Hematopoietic multipotent progenitor cell (in vitro differentiated cells): ENCODE measurements at places on chromosomes 1 and 21.

DNA sequence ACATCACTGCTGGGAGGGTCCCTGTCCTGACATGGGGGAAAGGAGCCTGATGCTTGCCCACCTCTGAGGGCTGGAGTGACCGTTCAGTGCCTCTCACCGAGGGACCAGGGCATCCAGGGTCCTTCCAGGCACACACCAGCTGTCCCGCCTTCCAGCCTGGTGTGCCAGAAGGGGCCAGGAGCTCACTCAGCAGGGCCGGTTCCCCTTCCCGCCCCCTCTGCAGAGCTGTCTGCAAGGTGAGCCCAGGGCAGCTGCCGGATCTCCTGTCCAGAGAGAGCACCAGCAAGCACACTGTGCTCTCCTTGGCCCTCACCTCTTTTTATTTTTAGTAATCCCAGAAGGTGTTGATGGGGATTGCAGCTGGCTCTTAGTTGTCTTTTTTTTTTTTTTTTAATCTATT lies 16.9 kb downstream of the H6PD start:
- no peak for DNase-seq

GRCh38 chr1:202162047-202162417 lies 1.6 kb upstream of the PTPN7 start:
- DNase-seq, result peak; percentile 55

DNA sequence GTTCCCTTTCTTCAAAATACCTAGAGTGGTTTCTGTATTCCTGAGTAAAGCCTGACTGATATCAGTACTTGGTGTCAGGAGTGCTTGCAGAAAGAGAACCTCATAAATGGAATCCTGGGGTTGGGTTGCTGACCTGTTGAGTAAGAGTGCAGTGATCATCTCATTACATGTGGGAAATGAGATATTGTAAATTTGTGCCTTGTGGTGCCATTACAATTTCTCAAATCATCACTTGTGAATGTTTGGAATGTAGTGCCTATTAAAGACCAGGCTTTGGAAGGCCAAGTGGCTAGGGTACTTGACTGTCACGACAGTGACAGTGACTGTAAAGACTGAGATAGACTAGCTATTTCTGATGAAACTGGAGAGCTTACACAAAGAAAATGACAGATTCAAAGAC lies 176.7 kb upstream of the CTTNBP2NL start:
- DNase-seq, result no peak

GRCh38 chr1:207902566-207902965 lies 8.4 kb downstream of the CD34 start:
- no peak for DNase-seq

DNA sequence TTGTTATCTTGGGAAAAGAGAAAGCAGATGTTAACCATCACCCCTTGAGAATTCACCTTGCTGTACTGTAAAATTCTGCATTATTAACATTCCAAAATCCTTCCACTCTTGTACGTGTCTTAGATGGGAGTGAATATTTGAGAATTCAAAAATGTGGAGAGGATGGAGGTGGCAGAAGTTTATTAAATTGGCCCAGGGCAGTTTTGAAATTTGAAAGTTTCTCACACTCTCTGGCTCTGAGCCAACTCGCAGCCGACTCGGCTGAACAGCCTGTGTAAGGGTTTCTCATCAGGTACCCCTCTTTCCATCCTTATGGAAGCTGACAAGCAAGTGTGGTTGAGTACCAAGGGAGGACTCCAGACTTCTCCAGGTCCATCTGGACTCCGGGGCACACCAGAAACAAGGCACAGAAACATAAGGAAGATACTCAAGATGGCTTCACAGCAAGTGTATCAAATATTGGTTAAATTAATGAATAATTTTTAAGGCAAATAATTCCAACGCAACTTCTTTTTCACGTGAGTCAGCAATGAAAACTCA lies 45.1 kb downstream of the RRAGC start:
- no peak for DNase-seq

GRCh38 chr1:244965185-244966030 lies 101.1 kb upstream of the HNRNPU start:
- DNase-seq, result no peak

GRCh38 chr1:29644812-29645211 lies 408.5 kb downstream of the PTPRU start:
- DNase-seq, result no peak

GRCh38 chr1:234841281-234841680 lies 231.3 kb upstream of the IRF2BP2 start:
- no peak for DNase-seq

DNA sequence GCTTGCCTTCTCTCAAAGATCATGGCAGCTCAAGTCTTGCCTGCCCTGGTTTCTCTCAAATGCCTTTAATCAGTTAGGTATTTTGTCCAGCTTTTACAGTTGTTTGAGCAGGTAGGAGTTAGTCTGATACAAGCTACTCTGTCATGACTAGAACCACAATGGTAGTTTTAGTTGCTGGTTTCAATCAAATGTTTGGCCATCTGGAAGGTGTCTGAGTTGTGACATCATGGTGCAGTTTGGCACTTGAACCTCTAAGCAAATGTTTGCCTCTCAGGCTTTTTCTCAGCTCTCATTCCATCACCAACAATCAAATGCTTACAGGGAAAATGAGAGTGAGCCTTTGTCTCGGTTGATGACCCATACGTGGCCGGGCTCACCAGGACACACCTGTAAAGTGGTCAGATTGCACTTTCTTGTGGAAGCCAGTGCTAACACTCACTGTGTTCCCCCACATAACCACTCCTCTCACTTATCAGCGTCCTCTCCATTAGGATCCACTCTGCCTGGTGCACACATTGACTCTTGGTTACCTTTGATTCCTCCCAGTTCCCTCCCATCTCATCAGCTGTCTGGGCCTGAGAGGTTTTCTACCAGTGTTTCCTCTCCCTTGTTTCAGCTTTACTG lies 67.5 kb downstream of the CCDC185 start:
- no peak for DNase-seq

- DNase-seq, result no peak
Observed at GRCh38 chr1:157095091-157095490, 4.5 kb downstream of the ETV3L start.

- DNase-seq, result no peak
Observed at GRCh38 chr21:26965907-26966581, 844 bp downstream of the ADAMTS5 start.

- peak; percentile 54 for DNase-seq
Observed at GRCh38 chr1:84298684-84299535, 2.6 kb upstream of the SAMD13 start.

- no peak for DNase-seq
Observed at GRCh38 chr21:34619841-34620665, 5.1 kb upstream of the RCAN1 start.

DNA sequence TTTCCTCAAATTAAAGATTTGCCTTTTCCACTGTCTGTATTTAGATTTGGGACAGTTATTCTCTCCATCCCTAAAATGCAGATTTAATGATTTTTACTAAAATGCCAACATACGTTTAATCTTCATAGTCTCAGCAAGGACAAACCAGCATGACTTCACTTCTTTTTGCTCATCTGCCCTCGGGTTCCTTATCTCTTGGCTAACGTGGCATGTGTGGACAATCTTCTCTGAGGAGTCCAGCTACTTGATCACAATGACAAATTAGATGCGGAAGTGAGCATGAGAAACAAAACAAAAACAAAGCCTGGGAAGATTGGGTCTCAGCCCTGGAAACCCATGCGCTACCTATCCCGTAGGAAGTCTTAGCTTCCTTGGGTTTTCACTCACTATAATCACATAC lies 1.0 kb downstream of the MRAP start:
- DNase-seq, result no peak

- no peak for DNase-seq
Observed at GRCh38 chr1:7384679-7385078, 386.4 kb upstream of the VAMP3 start.

DNA sequence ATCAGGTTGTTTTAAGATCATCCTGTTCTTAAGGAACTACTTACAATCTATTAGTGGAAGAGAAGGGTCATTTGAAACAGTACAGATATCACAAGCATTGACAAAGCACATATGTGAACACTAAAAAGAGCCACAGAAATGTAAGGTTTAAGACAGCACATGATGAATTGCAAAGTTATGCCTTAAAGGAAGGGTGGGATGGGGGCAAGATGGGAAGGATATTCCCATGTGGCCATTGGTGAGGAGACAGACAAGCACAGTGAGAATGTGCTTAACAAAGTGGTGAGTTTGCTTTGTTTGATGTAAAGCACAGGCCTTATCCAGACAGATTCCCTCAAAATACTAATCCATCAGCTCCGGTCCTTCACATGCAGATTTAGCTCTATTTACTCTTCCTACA lies 151.6 kb upstream of the IVNS1ABP start:
- DNase-seq, result no peak

- no peak for DNase-seq
Observed at GRCh38 chr1:10283318-10283984, 73.1 kb downstream of the KIF1B start.

- peak; percentile 24 for DNase-seq
Observed at GRCh38 chr1:145918992-145919939, 749 bp upstream of the PEX11B start.

DNA sequence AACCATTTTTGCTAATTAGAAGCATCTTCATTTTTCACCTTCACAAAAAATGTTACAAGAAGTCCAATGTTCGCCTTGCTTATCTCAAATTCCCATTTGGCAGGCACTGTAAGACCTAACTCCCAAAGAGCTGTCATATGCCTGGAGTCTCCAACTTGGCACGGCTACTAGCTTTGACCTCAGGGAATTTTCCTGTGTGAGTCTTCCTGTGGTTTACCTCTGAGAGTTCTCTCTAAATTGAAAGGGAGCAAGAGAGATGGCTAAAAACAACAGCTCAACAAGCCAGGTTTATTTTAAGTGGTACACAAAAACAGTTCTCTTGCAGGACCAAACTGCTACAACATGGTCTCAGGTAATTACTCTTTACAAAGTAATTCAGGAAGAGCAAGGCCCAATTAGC lies 756.0 kb upstream of the ADGRL2 start:
- DNase-seq, result no peak

DNA sequence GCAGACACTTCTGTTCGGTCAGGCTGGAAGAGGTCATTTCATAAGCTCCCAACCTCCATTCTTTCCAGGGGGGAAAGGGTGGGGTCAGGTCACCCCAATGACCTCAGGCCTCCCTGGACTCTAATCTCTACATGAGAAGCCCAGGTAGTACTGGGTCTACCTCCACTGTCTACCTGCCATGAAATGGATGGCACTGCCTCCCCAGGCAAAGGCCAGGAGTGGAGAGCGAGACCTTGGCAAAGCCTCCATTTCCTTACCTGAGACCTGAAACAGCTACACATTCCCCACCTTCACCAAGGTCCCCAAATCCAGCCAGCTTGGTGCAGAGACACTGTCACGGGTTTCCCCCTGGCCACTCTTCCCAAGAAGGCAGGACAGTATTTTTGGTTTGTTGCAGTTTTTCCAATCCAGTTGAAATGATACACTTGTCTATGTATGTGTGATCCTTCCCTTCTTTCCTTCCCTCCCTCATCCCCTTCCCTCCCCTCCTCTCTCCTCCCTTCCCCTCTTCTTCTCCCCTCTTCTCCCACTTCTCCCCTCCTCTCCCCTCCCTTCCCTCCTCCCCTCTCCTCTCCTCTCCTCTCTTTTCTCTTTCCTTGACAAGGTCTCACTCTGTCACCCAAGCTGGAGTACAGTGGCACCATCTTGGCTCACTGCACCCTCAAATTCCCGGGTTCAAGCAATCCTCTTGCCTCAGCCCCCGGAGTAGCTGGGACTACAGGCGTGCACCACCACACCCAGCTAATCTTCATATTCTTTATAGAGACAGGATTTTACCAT lies 16.1 kb downstream of the BTG2 start:
- DNase-seq, result no peak

- no peak for DNase-seq
Observed at GRCh38 chr1:111920221-111921024, 69.0 kb downstream of the KCND3 start.

DNA sequence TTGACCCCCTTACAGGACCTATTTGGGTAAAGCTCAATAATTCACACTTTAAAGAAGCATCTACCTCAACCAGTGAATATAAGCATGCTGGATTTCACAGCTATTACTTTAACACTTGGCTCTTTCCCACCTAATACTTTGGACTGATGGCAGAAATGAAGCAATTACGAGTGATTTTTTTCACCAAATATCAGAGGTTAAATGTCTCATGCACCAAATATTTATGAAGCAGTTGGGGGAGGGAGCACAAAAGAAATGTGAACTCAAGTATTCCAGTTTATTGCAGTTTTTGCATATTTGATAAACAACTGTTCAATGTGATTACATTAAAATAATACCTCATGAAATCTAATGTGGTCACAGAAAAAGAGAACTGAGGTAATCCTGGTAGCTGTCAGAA lies 223.6 kb downstream of the LRRC7 start:
- no peak for DNase-seq

DNA sequence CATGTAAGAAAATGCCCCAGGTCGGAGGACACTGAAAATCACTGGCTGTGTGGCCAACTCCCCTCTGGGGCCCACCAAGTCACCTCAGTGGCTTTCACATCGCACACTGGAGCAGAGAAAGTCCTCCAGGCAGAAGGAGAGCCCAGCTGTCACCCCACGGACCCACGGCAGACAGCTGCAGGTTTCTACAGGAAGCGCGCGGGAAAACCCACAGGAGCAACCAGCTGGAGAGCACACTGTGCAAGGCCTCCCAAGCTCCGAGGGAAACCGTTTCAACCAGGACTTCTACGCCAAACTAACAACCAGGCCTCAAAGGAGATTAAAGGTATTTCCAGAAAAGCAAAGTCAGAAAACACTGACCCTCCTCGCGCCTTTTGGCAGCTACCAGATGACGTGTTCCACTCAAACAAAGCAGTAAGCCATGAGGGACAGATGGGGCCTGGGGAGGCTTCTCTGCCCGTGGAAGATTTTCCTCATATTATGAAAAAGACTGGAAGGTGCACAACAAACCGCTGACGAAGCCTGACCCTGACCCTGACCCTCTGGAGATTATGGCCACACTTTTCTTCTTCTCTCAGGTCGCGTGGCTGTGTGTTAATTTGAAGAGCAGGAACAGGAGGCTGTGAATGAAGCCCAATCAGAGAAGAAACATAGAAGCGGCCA lies 21.0 kb downstream of the WDR4 start:
- no peak for DNase-seq

- DNase-seq, result no peak
Observed at GRCh38 chr1:238701024-238701423, 685.3 kb upstream of the CHRM3 start.

- no peak for DNase-seq
Observed at GRCh38 chr1:78490861-78491450, at the start of gene PTGFR. Gene PTGFR, plus strand, starts transcription at chr1:78490974. Its CDS starts 1,770 bp downstream, at chr1:78492744.

GRCh38 chr1:186404454-186405051 lies 28.9 kb downstream of the ODR4 start:
- DNase-seq, result peak; percentile 66

DNA sequence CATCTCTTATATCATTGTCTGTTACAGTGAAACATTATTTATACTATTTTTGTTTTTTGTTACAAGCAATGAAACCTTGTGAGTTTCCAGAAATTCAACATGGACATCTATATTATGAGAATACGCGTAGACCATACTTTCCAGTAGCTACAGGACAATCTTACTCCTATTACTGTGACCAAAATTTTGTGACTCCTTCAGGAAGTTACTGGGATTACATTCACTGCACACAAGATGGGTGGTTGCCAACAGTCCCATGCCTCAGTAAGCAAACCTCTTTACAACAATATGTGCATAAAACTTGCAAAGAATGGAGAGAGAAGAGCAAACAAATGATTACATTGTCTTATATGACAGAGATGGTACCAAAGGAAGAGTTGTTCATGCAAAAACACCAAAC lies 22.4 kb downstream of the CFHR4 start:
- DNase-seq, result no peak
